ENCODE measurements at places on chromosomes 1 and 21.

GRCh38 chr1:101310506-101310905 lies 73.7 kb downstream of the S1PR1 start:
- DNase-seq, result no peak

DNA sequence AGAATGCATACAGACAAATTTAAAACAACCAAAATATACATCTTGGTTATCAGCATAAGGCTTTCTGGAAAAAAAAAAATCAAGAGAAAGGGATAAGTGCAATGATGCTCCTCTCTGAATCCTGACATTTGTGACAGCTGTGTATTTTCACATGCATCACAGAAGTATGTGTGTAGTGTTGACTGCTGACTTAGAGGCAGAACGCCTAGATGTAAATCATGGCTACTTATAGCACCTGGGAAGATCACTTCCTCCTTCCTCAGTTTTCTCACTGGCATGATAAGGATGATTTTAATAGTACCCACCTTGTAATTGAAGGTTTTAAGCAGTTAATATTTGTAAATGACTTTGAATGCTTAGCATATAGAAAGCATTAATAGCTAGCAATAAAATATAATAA lies 112.5 kb downstream of the MRPL39 start:
- DNase-seq, result no peak

DNA sequence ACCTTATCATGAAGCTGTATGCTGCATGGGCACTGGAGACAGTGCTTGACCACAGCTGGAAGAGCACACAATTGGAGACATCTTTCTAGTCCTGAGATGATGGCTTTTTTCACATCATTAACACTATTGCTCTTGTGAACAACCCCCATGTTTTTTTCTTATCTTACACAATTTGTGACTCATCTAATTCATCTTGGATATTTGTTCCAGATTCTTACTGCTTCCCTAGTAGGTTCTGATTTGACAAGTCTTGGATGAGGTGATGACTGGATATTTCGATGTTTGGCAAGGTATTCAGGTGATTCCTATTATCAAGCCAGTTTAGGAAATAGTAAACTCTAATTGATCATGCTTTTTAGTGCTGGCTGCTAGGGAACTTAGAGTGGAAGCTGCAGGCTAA lies 23.7 kb downstream of the HLX start:
- no peak for DNase-seq

GRCh38 chr1:6245869-6246496 lies 2.0 kb downstream of the HES3 start:
- no peak for DNase-seq

GRCh38 chr1:212432661-212433576 lies at the start of gene NENF:
Gene NENF (plus strand): TSS chr1:212432920. CDS start chr1:212432944, 24 bp downstream.
- DNase-seq, result no peak

Data from activated CD8-positive, alpha-beta memory T cell treated with anti-CD3 and anti-CD28 coated beads for 1 hour (primary cell).